ENCODE measurements at places on chromosomes 7 and 10.

- no peak for DNase-seq
These were observed 116.1 kb downstream of the INSYN2A start for GRCh38 chr10:127080317-127080716.

DNA sequence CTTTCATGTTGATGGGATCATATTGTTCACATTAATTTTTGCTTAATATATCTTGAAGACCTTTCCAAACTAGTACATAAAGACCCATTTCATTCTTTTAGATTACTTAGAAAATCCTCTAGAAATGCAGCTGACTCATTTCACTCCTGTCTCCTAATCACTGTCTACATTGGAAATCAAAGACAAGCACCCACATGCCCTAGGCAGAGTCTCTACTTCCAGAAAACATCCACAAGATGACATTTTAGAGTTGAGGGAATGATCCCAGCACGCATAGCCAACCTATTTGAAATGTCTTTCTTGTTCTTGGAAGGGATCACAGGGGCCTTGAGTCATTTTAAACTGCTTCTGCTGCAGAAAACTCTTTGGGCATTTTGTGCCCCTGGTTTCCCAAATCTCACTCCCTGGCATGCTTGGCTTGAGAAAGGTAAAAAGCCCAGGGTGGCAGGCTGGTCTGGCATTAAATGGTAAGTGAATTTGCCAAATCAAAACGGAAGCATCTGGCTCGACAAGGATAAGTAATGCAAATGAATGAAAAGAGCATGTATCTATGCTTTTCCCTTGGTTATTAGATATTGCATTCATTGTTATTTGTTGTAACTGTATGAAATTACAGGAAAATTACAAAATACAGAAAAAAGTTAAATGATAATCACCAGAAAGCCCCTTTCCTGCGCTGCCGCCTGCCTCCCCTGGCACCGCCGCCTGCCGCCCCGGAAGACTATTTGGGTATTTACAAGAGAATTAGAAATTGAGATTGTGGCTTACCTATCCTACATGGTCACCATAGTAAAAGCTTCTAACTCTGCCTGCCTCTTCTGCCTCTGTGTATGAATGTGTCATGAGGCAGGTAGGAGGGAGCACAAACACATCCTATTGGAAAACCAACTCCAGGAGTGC is 225.3 kb downstream of the PTEN start:
- no peak for DNase-seq

DNA sequence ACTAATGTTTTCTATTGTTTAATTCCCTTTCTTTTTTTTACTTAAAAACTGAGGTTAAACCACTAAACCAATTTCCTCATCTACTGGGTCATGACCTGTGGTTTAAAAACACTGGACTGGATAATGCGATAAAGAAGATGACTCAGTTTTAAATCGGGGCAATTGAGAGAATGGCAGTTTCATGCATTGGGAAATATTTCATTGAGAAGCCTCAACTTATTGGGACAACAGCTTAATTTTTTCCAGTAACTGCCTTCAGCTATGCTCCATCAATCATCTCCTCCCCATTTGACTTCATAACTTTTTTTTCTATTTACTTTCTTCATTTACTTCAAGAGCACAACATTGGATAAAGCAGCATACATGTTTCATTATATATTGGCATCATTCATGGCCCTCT is 61.8 kb upstream of the MET start:
- DNase-seq: no peak

- peak; percentile 74 for DNase-seq
These were observed 477.5 kb upstream of the FOXK1 start for GRCh38 chr7:4204513-4205165.

- no peak for DNase-seq
These were observed 8.5 kb downstream of the CNOT4 start for GRCh38 chr7:135501402-135501801.

- no peak for DNase-seq
These were observed 16.6 kb upstream of the ASB4 start for GRCh38 chr7:95469187-95469586.

- no peak for DNase-seq
These were observed 9.1 kb upstream of the PRKAR2B start for GRCh38 chr7:107035446-107035845.

DNA sequence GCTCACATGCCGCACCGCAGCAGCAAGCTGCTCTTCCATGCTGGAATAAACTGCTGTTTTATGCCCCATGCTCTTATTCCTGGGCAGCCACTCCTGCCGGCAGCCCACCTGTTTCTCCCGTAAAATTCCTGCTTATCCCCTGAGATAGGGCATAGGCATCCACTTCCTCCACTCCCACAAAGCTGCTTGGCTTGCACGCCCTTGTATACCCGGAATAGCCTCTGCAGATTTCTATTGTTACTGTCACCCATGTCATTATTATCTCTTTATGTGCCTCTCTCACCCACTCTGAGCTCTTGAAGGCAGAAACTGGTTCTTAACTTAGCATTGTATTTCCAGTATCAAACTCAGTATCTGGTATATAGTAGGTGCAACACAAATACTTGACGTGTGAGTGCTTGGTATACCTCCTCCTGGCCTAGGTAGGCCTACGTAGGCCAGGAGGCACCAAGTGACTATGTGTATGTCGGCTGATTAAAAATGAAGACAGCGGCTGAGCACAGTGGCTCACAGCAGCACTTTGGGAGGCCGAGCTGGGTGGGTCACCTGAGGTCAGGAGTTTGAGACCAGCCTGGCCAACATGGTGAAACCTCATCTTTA is 193.4 kb downstream of the CCDC3 start:
- DNase-seq: peak; percentile 36

DNA sequence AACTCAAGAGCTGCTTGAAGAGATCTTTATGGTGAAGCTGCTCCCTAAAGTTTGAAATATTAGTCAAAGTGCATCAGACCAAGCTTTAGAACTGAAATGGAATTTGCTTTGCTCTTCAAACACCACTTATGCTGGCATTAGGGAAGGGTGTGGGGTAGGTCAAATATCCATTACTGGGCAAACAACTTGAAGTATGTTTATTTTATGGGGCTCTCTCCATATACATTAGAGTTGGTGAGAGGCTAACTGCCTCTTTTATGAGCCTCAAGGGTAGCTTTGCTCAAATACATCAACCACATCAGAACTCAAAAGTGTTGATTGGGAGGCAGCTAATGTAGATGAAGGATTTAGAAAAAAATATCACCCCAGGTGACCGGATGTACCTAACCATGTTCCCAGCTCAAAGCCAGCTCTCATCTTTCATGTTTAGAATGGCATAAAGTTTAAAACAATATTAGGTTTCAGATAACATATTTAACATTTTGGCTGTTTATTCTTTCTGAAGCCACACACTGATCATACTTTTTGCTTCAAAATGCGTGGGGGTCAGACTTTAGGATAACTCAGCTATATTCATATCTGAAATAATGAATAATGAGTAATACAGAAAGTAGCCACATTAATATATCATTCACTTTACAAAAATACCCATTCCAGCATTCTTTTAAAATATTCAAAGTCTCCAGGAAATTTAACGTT is 318.6 kb downstream of the PTEN start:
- no peak for DNase-seq

GRCh38 chr10:30056767-30057355 is 2.5 kb downstream of the JCAD start:
- DNase-seq: no peak

DNA sequence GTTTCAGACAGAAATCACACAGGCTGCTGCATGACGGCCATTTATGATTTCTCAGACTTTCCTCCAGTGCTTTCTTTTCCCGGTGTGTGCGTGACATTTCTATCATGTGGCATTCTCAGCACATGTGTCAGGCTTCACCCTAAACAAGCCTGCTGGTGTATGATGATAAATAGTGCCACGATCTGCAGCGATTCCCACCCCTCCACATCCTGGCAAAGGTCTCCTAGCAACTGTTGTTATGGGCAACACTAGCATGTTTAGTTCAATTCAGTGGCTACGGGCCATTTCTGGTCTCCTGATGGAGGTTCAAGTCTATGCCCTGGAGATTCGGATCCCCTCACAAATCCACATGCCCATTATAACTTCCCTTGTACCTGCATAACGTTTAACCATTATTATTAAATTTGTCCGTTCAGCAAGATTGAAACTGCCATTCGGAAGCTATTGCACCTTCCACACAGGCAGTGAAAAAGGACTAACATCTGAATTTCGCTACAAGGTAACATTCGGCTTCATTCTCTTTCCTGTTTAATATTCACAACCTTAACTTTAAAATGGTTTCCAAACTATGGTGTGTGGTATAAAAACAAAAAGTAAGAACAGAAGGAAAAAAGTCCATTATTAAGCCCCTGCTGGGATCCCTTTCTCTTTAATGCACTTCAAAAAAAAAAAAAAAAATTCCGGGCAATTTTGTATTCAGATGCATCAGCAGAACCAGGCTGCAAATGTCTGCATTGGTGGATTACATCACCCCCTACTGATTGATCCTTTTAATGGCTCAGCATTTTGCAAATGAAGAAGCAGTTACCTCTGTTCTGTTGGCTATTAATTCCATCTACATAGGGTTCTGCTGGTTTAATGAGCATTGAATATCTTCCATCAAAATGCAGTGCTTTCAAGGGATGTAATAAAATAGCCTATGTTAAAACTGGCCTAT is 90.2 kb downstream of the FRMD4A start:
- DNase-seq: no peak

GRCh38 chr7:55423277-55423711 is 58.2 kb downstream of the LANCL2 start:
- DNase-seq: no peak

All from kidney (tissue), 22 donors.